Left cardiac atrium (tissue), 4 donors: ENCODE measurements at places on chromosomes 7 and 10. TPM values are rescaled to one million over a fixed set of nuclear protein-coding genes. Genes with fewer than 3 reads are reported as not detected.
A peak's percentile ranks its signal among the peaks of the same experiment; 100 is the strongest.

- no peak for DNase-seq
These were observed 75.8 kb downstream of the PODXL start for GRCh38 chr7:131480384-131481315.

GRCh38 chr7:43509906-43510305, 73.0 kb upstream of the STK17A start:
- no peak for DNase-seq

Gene TEX36
- total RNA-seq, result not detected

Gene AOC1
- total RNA-seq, result 0.37 TPM

Gene SAMD9L
- total RNA-seq, result 9.1 TPM

DNA sequence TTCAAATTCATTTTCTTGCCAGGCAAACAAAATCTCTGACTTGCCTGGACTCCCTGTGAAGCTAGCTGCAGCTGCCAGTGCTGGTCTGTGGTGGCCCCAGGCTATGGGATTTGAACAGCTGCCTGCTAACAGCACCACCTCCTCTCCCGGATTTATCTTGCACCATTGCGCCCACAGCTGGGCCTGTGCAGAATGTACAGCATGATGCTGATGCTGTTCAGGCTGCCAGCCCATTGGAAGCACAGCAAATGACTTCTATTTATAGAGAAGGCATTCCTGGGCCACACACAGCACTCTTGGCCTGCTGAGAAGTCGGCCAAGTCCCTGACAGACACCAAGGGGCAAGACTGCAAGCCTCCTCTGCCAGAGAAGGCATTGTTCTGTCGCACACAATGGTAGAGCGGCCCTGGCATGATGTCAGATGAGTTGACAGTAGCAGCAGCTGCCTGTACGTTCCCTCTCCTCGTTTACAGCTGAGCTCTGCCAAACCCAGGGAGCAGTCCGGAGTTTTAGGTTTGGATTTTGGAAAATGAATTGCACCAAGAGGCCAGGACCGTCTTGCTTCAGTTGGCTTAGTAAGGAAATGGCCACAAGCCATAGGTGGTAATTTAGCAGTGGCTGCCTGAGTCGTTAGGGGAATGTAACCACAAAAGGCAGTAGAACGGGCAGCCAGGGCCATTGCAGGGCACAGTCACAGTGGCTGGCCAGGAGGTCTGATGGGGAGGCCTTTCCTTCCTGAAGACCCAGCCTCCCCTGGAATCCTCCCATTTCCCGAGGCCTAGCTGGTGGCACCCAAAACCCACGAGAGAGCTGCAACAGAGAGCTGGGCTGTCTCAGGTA, 38.5 kb downstream of the MTURN start:
- DNase-seq, result peak; percentile 65

Gene LIPJ
- total RNA-seq, result not detected
